Panc1 (cell line): ENCODE measurements at places on chromosomes 5 and 9. TPM values are rescaled to one million over a fixed set of nuclear protein-coding genes. Genes with fewer than 3 reads are reported as not detected.

Gene TMEM167A
- total RNA-seq, result 117 TPM

DNA sequence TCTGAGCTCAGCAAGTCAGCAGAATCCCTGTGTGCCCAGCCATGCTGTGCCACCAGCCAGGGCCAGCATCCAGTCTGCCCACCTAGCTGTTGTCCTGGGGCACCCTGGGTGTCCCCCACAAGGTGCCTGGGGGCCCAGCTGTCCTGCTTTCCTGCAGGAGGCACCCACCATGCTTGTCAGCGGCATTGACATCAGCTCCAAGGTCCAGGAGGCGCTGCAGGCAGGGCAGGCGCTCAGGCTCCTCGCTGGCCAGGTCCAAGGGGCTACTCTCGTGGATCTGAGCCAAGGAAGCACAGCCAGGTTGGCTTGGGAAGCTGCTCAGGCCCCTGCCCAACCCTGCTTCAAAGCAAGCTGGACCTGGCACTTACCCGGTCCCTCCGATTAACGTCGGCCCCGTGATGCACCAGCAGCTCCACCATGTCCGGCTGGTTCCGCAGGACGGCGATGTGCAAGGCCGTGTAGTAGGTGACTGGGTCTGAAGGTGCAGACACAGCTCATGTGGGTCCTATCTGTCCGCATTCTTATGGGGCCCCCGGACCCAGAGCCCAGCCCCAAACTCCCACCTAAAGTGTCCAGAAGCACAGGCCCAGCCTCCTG lies 2.8 kb downstream of the ASB6 start:
- H3K27ac ChIP-seq, result no peak overlapping the region
- H3K36me3 ChIP-seq, result no peaks in the 10 kb centered on the region; the same call in 1 of the 2 replicates
- H3K4me3 ChIP-seq, result no peak overlapping the region
- H3K27me3 ChIP-seq, result no peaks in the 10 kb centered on the region
- no peak for DNase-seq

DNA sequence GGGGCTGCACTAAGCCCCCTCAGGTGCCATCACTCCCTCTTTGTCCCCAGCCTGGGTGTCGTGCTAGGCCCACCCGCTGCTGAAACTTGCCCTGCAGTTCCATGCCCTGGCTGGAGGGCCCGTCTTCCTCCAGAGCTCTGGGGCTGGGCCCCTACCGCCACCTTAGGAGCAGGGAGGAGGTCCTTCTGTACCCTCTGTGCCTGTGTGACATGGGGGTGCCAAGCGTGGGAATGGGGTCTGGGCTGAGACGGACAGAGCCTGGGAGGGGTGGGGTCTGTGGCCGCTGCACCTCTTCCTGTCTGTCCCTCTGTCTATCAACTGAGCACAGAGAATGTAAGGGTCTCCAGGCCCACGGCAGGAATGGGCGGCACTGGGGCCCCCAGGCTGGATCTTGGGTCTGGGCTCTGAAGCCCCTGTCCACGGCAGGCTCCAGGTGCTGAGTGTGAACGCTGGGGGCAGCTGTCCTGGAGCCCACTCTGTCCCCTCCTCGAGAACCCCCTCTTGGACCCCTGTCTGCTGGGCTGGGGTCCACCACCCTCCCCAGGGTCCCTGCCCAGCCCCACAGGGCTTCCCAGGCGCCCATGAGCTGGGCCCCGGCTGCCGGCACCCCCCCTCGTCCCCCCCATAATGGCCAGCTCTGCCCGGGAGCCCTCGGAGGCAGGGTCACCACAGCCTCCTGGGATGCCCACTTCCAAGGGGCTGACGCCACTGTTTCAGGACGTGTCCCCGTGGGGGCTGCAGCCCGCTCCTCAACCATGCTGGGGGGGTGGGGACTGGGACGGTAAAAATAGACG lies 15.8 kb upstream of the NRARP start:
- no peak for DNase-seq
- H3K36me3 ChIP-seq, result no peaks in the 10 kb centered on the region
- H3K27ac ChIP-seq, result no peak overlapping the region
- H3K4me3 ChIP-seq, result no peak overlapping the region
- no peaks in the 10 kb centered on the region for H3K27me3 ChIP-seq
- no peaks in the 10 kb centered on the region; the same call in 1 of the 2 replicates for H3K4me1 ChIP-seq

- no peaks in the 10 kb centered on the region for H3K27me3 ChIP-seq
- no peak overlapping the region for H3K4me3 ChIP-seq
- H3K36me3 ChIP-seq, result no peaks in the 10 kb centered on the region
- H3K4me1 ChIP-seq, result peaks cover 19% of the 10 kb centered on the region
- H3K27ac ChIP-seq, result no peak overlapping the region
Measured at GRCh38 chr5:80234116-80234948, 21.5 kb downstream of the SERINC5 start.

GRCh38 chr9:3962496-3962895 lies 337.4 kb downstream of the GLIS3 start:
- H3K4me3 ChIP-seq, result no peak overlapping the region; the same call in 1 of the 2 replicates
- no peaks in the 10 kb centered on the region for H3K27me3 ChIP-seq
- H3K4me1 ChIP-seq, result no peaks in the 10 kb centered on the region; the same call in 1 of the 2 replicates
- peak overlapping the region; percentile 69 for H3K27ac ChIP-seq
- no peaks in the 10 kb centered on the region for H3K36me3 ChIP-seq

DNA sequence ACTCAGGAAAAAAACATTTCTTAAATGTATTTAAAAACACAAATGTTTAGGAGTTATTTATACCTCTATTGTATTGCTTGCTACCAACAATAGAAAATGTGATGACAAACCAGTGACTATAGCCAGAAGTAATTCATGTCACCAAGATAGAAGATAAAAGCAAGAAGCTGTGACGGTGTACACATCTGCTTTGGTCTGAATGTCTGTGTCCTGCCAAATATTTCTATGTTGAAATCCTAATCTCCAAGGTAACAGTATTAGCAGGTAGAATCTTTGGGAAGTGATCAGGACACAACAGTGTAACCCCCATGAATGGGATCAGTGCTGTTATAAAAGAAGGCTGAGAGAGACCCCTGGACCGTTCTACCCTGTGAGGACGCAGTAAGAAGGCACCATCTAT lies 74.7 kb downstream of the CEMIP2 start:
- no peaks in the 10 kb centered on the region for H3K36me3 ChIP-seq
- no peak overlapping the region for H3K27ac ChIP-seq
- H3K4me3 ChIP-seq, result no peak overlapping the region
- no peak for DNase-seq
- H3K4me1 ChIP-seq, result no peaks in the 10 kb centered on the region

GRCh38 chr5:32584646-32585045 lies 711 bp upstream of the SUB1 start:
- H3K4me3 ChIP-seq, result peak overlapping the region; percentile 83
- H3K36me3 ChIP-seq, result peaks cover 5% of the 10 kb centered on the region
- peak; percentile 48 for DNase-seq

Gene HINT1
- 233 TPM for total RNA-seq

Gene C9orf43
- total RNA-seq, result 1.2 TPM

GRCh38 chr5:116970318-116970717 lies 395.7 kb upstream of the SEMA6A start:
- H3K27ac ChIP-seq, result no peak overlapping the region
- H3K4me3 ChIP-seq, result no peak overlapping the region
- H3K4me1 ChIP-seq, result no peaks in the 10 kb centered on the region
- H3K36me3 ChIP-seq, result no peaks in the 10 kb centered on the region
- no peak for DNase-seq

DNA sequence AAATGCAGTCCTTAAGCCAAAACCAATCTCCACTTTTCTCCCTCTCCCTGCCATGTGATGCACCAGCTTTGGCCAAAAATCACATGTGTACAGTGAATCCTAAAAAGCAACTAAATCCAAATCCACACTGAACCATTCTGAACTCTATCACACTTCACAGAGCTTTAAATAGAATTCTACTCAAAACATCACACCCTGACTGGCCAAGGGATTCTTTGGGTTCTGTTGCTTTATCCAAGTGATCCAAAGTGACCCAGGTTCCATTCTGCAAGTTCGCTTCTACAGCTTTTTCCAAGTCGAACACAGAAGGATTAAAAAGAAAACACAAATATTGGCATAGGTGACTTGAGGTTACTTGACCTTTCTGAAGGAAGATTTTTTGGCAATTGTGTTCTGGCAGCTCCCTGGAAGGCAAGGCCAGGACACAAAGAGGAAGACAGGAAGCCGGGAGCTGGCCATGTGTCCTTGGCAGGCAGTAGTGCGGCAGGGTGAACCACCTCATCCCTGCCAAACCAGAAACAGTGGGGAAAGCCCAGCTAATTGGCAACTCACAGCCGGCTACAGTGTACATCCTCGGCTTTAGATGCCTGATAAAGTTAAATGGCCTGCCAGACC lies 115.0 kb downstream of the NFIB start:
- H3K27ac ChIP-seq, result no peak overlapping the region
- H3K4me3 ChIP-seq, result no peak overlapping the region
- no peaks in the 10 kb centered on the region for H3K27me3 ChIP-seq
- no peak for DNase-seq

- no peak overlapping the region for H3K27ac ChIP-seq
Measured at GRCh38 chr9:137604345-137605086, 970 bp upstream of the ARRDC1 start.

Gene KIAA1191
- 92.3 TPM for total RNA-seq

DNA sequence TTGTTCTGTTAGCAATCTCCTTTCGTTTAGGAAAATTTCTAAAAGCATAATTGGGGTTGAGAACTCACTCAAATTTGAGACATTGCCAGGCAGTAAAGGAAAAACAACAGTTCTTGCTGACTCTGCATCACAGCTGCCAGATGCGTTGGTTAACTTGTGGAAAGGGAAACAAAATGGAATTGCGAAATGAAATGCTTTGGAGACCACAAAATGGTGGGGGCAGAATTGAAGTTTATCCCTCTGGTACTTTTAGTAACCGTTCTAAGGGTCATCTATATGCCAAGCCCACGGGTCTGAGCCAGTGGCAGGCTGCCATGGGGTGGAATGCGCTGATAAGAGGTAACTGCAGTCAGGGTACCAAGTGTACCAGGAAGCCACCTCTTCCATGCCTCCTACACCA lies 28.6 kb upstream of the SELENOP start:
- no peaks in the 10 kb centered on the region for H3K4me1 ChIP-seq
- DNase-seq, result no peak
- 0 out of 2 replicates have a peak, but pooled peaks cover 2% of the 10 kb centered on the region for H3K27me3 ChIP-seq
- no peaks in the 10 kb centered on the region for H3K36me3 ChIP-seq

DNA sequence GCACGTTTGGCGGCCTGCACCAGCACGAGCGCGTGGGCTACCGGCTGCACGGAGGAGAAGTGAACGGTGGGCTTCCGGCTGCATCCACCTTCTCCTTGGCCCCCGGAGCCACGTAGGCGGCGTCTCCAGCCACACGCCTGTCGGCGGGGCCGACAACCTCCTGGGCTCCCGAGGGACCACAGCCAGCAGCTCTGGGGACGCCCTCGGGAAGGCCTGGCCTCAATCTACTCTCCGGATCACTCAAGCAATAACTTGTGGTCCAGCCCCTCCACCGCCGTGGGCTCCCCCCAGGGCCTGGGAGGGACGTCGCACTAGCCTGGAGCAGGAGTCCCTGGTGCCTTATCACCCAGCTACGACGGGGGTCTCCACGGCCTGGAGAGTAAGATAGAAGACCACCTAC lies 73.7 kb downstream of the INSL6 start:
- DNase-seq, result no peak
- no peaks in the 10 kb centered on the region for H3K4me1 ChIP-seq
- no peaks in the 10 kb centered on the region for H3K36me3 ChIP-seq
- no peak overlapping the region for H3K4me3 ChIP-seq
- no peaks in the 10 kb centered on the region for H3K27me3 ChIP-seq
- no peak overlapping the region for H3K27ac ChIP-seq

DNA sequence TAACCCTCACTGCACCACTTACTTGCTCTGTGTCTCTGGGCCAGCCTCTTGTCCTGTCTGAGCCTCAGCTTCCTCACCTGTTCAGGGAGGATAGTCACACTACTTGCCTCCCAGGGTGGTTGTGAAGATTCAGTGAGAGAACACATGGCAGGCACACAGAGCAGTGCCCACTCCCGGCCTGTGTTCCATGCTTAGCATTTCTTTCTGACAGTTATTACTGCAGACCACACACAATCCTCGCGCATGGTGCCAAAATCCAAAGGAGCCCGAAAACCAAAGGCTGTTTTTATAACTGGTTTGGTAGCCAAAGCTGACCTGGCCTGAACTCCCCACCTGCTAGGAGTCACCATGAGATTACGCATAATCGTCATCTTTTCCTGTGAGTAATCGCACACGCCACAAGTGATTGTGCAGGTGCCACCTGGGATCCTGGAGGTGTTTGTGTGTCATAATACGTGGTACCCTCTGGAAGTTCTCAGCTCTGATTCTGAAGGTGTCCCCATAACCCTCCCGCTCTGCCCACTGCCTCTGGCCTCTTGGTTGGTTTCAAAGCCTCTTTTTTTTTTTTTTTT lies 84.6 kb upstream of the FBXW11 start:
- H3K27me3 ChIP-seq, result no peaks in the 10 kb centered on the region
- H3K4me3 ChIP-seq, result no peak overlapping the region
- no peak for DNase-seq
- no peak overlapping the region for H3K27ac ChIP-seq
- H3K36me3 ChIP-seq, result no peaks in the 10 kb centered on the region
- H3K4me1 ChIP-seq, result no peaks in the 10 kb centered on the region

GRCh38 chr9:97518909-97519307 lies 17.4 kb downstream of the TMOD1 start:
- no peak overlapping the region for H3K27ac ChIP-seq
- peaks cover 3% of the 10 kb centered on the region; the same call in 1 of the 2 replicates for H3K4me1 ChIP-seq

Gene MUSK
- not detected for total RNA-seq

Gene LCN2
- total RNA-seq, result 1.0 TPM

Gene PAPPA
- 1.2 TPM for total RNA-seq

Gene RANBP17
- total RNA-seq, result not detected

GRCh38 chr5:73263001-73263710 lies 90.2 kb downstream of the TMEM174 start:
- DNase-seq, result no peak
- no peaks in the 10 kb centered on the region for H3K36me3 ChIP-seq
- H3K4me1 ChIP-seq, result no peaks in the 10 kb centered on the region
- H3K27ac ChIP-seq, result no peak overlapping the region

DNA sequence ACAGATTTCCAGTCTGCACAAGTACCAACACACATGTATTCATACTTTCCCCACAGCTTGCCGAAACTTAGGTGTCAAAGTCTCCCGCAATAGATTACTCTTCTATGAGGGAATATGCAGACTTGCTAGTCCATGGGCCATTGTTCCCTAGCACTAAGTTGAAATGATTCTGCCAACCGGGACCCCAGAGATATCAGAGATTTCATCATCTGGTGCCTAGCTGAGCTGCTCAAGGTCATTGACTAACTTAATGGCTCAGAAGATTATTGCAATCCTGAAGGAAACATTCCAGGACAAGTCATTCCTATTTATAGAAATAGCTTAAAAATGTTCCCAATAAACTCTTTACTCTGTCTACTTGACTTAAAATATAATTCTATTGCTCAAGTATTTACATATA lies 202.6 kb downstream of the PIK3R1 start:
- no peak for DNase-seq
- no peak overlapping the region for H3K4me3 ChIP-seq
- no peak overlapping the region for H3K27ac ChIP-seq
- H3K36me3 ChIP-seq, result no peaks in the 10 kb centered on the region
- H3K4me1 ChIP-seq, result peaks cover 3% of the 10 kb centered on the region; the same call in 1 of the 2 replicates
